ENCODE measurements at places on chromosomes 4 and X.

DNA sequence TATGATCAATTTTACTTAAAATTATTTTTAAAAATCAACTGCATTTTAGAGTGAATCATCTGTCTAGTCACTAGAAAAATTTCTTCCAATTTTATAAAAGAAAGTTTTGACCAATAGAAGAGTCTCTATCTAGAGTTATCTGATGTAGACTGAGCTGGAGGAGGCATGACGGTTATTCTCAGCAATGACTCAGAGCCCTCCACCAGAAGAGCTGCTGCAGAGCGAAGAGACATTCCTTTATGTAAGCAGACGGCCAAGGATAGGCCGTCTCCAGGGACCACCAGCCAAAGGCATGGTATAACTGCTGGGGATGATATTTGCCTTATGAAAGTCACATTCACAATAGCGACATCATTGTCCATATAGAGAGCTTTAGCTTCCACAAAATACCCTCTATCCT is 23.0 kb downstream of the LDB2 start:
- no peak for DNase-seq

DNA sequence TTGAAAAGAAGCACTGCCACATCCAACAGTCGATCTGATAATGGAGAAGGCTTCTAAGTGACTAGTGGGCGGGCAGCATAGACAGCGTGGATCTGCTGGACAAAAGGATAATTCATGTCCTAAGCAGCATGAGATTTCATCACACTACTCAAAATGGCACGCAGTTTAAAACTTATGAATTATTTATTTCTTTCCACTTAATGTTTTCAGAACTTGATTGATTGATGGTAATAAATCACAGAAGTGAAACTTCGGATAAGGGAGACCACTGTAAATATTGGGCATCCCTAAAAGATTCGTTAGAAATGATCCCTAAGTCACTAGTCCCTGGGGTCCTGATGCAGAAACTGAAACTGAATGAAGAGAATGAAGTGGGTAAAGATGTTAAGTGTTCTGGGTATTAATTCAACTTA is 93.0 kb upstream of the ANK2 start:
- no peak for DNase-seq

GRCh38 chr4:44157611-44158277 is 290.9 kb downstream of the KCTD8 start:
- DNase-seq: no peak

DNA sequence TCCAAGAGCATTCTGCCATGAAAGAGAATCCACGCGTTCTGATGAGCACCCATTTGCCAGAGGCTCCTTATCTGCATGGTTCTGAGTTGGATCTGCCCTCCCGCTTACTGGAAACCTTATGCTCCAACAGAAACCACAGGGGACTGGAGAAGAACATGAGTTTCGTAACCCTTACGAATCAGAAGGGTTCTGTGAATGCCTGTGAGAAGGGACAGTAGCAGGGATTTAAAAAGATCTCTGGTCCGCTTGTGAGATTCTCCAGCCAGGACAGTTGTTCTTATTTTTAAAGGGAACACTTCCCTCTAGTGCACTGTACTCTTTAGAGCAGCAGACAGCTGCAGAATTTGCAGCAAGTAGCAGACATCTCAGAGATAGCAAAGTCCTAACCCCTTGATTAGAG is 22.5 kb upstream of the CENPU start:
- no peak for DNase-seq

GRCh38 chr4:16207409-16207808 is 18.9 kb downstream of the TAPT1 start:
- no peak for DNase-seq

DNA sequence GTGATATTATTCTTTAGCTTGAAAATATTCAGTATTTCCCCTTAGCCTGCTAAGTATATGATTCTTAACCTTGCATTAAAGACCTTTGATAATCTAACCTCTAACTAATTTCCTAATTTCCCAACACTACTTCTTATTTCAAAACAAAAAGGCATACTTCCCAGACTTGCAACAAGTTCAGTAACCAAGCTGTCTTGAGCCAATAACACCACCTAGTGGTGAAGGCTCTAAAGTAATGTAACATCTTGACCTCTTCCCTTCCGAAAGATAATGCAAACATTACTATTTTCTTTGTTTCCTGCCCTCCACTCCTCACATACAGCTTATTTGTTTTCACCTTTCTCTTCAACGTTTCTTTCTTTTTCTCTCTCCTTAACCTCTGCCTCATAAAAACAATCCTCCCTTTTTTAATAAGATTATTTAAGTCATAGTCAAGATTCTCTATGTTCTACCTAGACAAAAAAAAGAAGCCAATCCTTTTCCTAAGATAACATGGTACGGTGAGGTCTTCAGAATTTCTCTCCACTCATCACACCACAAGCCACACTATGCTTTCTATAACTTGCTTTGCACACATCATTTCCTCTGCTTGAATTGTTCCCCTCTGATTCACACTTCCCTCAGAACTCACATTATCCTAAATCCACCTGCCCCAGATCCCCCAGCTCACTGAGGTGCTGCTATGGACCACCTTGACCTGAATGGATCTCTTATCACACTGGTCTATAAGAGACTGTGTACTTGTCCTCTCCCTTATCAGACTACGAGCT is 3.5 kb downstream of the FAT1 start:
- no peak for DNase-seq

- DNase-seq: no peak
Measured at GRCh38 chr4:79141530-79141929, 184.3 kb downstream of the NAA11 start.

DNA sequence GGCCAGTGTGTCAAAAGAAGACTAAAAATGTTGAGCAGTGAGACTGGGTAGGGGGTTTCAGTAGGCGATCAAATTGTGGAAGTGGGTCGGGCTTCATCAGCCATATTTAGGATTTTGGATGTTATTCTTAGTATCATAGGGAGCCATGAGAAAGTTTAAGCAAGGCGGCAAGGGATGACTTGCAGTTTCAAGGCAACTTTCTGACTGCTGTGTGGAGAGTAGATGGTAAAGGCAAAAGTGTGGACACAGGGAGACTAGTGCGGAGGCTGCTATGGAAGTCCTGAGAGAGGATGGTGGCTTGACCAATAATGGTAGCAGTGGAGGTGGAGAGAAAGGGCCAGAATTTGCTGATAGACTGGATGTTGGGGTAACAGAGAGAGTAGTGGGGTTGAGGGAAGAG is 15.4 kb downstream of the GK start:
- DNase-seq: no peak

DNA sequence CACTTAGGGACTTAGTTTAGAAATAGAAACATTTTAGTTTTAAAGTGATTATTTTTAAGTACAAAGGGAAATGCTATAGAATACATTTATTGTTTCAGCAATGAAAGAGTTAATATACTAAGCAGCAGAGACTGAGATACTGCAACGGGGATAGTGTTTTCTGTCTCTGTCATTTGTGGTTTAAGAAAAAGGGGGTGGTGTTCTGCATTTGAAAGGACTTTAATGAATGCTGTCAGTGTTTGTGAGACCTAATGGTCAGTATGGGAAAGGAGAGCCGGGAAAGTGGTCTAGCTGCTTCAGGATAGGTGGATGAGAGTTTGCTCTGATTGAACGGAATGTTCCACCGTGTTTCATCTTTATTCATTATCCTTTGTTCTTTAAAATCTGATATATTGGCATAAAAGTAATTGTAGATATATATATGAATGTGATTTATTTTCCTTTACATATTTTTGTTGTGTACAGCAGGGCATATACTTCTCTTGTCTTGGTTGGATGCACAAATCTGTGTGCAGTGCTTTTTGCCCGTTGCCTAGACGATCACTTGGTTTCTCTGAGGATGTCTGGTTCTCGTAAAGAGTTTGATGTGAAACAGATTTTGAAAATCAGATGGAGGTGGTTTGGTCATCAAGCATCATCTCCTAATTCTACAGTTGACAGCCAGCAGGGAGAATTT is at the start of gene KLHL5:
Gene KLHL5, plus strand, starts transcription at position 139 of the 676 bp plus-strand sequence. Its CDS starts 421 bp downstream, at position 560.
- no peak for DNase-seq

DNA sequence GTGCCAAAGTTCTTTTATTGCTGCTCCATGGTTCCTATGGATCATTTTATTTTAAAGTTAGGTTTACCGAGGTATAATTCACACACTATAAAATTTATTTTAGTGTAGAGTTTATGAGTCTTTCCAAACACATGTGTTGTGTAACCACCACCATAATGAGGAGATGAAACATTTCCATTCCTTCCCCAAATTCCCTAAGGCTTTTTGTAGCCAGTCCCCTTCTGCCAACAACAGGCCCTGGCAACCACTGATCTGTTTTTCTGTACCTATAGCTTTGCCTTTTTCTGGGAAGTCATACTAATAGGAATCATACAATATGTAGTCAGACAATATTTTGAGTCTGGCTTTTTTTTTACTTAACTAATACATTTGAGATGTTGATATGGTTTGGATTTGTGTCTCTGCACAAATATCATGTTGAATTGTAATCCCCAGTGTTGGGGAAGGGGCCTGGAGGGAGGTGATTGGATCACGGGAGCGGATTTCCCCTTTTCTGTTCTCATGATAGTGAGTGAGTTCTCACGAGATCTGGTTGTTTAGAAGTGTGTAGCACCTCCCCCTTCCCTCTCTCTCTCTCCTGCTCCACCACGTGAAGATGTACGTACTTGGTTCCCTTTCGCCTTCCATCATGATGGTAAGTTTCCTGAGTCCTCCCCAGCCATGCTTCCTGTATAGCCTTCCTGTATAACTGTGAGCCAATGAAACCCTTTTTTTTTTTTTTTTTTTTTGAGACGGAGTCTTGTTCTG is 59.6 kb upstream of the DHX15 start:
- no peak for DNase-seq

DNA sequence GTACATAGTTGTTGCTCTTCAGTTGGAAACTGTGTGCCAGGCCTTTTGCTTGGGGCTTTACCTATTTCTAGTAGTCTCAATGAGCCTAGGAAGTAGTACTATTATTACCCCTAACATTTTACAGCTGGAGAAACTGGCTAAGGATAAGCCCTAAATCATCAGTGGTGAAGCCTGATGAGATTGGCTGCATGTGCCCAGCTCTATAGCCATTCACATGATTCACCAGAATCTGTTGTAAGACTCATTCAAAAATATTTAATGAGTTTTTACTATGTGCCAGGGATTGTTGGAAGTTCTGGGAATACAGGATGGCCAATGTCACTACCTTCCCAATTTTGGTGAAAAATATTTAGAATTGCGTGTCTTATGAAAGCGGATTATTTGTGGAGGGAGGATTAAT is 2.8 kb downstream of the KIT start:
- DNase-seq: no peak

GRCh38 chrX:40018041-40018440 is 79.7 kb downstream of the BCOR start:
- no peak for DNase-seq

GRCh38 chr4:108851366-108851765 is 88.5 kb upstream of the ETNPPL start:
- no peak for DNase-seq

DNA sequence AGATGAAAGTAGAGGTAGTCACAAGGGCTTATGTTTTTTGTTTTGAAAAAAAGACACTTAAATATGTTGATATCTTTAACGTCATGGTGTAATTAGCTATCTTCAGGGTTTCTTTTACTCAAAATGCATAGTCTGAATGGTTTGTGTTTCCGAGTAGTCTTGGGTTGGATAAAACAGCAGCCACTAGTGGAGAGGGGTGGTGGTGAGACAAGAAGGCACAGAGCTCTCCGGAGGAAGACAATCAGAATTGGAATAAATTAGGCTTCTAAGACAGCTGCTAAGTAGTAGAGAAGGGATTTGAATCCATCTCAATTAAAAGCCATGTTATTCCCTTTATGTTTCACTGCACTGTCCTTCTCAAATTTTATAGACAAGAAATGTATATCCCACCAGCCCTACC is 240.4 kb upstream of the VEGFC start:
- no peak for DNase-seq

GRCh38 chr4:7557456-7557855 is 122.7 kb upstream of the PSAPL1 start:
- no peak for DNase-seq

DNA sequence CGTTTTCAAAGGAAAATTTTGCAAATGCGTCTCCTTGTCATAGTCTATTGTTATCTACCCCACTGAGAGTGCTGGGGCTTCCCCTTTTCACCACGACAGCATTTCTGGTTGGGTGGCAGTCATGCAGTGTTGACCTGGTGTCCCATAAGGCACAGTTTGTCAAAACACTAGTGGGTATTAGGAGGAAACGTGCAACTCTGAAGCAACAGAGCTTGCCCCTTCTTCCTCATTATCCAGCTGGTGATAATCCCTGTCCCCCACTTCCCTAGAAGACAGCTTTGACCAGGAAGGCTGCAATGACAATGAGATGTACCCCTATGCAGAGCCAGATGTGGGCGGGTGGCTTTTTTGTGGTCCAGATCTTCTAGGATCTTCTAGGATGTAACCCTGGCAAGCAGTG is 1.8 kb downstream of the TBC1D1 start:
- DNase-seq: no peak

DNA sequence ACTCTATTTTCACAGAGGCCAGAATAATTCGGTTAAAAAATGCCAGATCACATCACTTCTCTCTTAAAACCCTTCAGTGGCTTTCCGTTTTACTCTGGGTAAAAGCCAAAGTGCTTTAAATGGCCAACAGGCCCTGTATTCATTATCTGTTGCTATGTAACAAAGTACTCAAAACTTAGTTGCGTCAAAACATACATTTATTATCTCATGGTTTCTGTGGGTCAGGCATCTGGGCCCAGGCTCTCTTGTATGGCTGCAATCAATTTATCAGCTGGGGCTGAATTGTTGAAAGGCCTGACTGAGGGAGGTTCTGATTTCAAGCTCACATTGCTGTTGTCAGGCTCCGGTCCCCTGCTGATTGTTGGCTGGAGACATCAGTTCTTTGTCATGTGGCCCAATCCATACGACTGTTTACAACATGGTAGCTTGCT is 72.7 kb upstream of the H2AZ1 start:
- no peak for DNase-seq

GRCh38 chr4:121181493-121181892 is 17.4 kb upstream of the TNIP3 start:
- DNase-seq: no peak

GRCh38 chr4:182483685-182484084 is 240.5 kb downstream of the TENM3 start:
- DNase-seq: no peak

DNA sequence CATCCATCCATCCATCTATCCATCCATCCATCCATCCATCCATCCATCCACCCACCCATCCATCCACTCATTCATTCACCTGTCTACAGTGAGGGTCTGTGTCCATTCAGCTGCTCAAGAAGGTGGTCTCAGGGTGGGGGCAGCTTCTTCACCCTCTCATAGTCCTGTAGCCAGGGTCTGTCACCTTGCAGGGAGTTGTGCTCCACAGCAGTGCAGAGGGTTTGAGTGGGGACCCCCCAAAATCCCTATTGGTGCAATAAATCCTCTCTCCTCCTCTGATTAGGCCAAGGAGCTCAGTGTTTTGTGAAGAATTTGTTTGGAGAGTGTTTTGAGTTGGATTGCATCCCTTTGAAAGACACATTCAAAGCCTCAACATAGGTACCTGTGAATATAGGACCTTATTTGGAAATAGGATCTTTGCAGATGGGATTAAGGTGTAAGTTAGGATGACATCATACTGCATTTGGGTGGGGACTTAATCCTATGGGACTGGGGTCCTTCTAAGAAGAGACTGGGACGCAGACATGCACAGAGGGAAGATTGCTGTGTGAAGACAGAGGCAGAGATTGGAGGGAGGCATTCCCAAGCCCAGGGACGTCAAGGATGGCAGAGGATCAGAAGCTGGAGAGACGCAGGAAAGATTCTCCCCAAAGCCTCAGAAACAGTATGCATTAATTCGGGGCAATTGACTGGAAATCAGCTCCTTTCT is 12.0 kb downstream of the P2RY8 start:
- no peak for DNase-seq

All from NCI-H1436 (cell line).